ENCODE measurements at places on chromosomes 2 and 18. TPM values are rescaled to one million over a fixed set of nuclear protein-coding genes. Genes with fewer than 3 reads are reported as not detected.

Gene SIGLEC15
- 0.21 TPM for total RNA-seq

Gene DNER
- total RNA-seq: not detected

Gene ST6GAL2
- not detected for total RNA-seq

Gene VWC2L
- not detected for total RNA-seq

- no peak overlapping the region for H3K4me3 ChIP-seq
- DNase-seq: no peak
- no peaks in the 10 kb centered on the region for H3K27me3 ChIP-seq
- no peaks in the 10 kb centered on the region for H3K4me1 ChIP-seq
- H3K27ac ChIP-seq: no peak overlapping the region
These were observed 222.5 kb downstream of the SEPTIN10 start for GRCh38 chr2:109391243-109391642.

DNA sequence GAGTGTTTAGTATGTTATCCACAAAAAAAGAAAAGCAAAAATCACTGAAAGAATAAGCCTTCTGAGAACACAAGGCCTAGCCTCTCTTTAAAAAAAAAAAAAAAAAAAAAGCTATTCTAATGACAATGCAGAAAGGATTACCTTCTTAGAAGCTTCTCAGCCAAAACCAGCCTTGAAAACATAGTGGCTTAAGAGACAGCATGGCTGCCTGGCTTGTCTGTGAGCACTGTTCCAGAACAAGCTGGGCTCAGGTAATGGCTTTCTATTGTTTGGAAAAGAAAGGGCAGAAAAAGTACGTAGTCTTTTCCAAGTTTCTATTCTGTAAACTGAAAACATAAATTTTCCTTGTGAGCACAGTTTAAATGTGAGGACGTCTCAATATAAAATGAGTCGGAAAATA, 119.5 kb downstream of the MAP3K20 start:
- no peak overlapping the region for H3K4me3 ChIP-seq
- H3K36me3 ChIP-seq: no peaks in the 10 kb centered on the region
- H3K27ac ChIP-seq: no peak overlapping the region
- no peak for DNase-seq
- no peaks in the 10 kb centered on the region for H3K27me3 ChIP-seq

GRCh38 chr2:60109744-60110143, 443.7 kb downstream of the BCL11A start:
- no peak overlapping the region for H3K27ac ChIP-seq
- H3K36me3 ChIP-seq: no peaks in the 10 kb centered on the region
- DNase-seq: no peak
- no peak overlapping the region for H3K4me3 ChIP-seq
- H3K4me1 ChIP-seq: no peaks in the 10 kb centered on the region

DNA sequence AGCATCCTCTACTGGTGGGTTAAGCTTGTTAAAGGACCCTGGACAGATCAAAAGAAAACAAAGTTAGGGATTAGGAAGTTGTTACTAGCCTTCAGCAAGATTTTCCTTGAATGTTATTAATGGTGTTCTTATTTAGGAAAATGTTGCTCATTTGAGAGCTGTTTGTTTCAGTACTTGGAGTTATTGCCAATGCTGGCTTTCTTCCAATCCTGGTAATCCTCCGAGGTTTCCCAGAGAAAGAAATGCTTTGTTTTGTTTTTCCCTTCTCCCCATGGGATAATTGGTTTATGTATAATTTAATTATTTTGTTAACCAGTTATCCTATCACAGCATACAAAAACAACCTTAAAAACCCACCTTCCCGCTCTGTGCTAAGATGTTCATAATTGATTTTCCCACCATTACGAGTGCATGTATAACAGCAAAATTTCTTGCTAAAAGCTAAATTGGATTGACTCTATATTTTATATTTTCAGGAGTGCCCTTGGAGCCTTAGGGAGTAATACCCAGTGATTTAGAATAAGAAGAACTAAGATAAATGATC, 79.8 kb downstream of the MGAT5 start:
- no peak for DNase-seq
- no peaks in the 10 kb centered on the region for H3K27me3 ChIP-seq
- H3K4me3 ChIP-seq: no peak overlapping the region
- peaks cover 25% of the 10 kb centered on the region for H3K4me1 ChIP-seq

DNA sequence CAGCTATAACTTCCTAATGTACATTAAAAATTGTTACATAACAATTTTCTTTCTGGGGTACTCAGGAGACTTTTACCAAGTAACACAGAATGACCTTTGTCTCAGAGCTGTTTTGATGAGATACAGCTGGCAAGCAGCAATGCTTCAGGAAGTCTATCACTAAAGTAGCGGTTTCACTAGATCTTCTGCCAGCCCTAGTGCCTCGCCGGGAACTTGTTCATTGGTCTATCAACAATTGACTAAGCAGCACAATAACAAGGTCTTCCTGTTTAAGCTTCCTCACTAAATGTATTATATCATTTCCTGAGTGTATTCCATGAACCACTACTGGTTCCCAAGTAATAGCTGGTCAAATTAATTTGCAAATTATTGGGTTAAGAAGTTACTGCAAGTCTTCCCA, 69.2 kb downstream of the TRIP12 start:
- peak; percentile 42 for DNase-seq
- no peaks in the 10 kb centered on the region for H3K36me3 ChIP-seq
- no peaks in the 10 kb centered on the region for H3K27me3 ChIP-seq
- H3K4me1 ChIP-seq: peaks cover 6% of the 10 kb centered on the region
- no peak overlapping the region for H3K4me3 ChIP-seq

DNA sequence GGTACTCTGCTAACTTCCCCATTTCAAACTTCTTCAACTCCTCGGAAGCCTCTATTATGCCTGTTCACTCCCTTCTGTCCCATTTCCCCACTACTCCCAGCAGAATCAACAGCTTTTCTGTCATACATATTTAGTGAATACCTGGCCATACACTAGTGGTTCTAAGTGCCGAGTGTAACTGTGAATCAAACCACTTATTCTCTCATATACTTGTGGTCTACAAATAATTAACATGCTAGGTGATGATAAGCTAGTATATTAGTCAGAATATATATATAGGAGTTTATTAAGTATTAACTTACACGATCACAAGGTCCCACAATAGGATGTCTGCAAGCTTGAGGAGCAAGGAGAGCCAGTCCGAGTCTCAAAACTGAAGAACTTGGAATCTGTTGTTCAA, 150.7 kb downstream of the CCDC102B start:
- H3K27me3 ChIP-seq: no peaks in the 10 kb centered on the region
- no peaks in the 10 kb centered on the region for H3K36me3 ChIP-seq
- DNase-seq: no peak
- no peak overlapping the region for H3K4me3 ChIP-seq
- H3K27ac ChIP-seq: no peak overlapping the region
- H3K4me1 ChIP-seq: no peaks in the 10 kb centered on the region

DNA sequence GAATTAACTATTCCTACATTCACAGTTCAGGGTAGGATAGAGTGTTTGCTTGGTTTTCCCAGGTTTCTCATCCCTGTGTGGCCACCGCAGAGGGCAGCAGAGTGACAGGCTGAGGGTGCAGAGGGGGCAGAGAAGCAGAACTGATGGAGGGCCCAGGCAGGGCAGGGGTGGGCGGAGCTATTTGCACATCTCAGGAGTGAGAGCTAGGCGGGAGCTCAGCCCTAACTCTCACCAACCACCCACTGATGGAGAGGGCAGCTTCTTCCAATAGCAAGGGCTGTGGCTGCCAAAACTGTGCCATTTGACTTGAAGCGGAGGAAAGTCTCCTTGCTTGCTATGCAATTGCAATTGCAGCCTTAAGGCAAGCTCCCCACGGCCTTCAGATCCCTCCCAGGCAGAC, 12.0 kb upstream of the DARS1 start:
- H3K36me3 ChIP-seq: no peaks in the 10 kb centered on the region
- H3K27me3 ChIP-seq: no peaks in the 10 kb centered on the region
- no peak for DNase-seq
- no peak overlapping the region for H3K27ac ChIP-seq
- H3K4me1 ChIP-seq: peaks cover 11% of the 10 kb centered on the region

DNA sequence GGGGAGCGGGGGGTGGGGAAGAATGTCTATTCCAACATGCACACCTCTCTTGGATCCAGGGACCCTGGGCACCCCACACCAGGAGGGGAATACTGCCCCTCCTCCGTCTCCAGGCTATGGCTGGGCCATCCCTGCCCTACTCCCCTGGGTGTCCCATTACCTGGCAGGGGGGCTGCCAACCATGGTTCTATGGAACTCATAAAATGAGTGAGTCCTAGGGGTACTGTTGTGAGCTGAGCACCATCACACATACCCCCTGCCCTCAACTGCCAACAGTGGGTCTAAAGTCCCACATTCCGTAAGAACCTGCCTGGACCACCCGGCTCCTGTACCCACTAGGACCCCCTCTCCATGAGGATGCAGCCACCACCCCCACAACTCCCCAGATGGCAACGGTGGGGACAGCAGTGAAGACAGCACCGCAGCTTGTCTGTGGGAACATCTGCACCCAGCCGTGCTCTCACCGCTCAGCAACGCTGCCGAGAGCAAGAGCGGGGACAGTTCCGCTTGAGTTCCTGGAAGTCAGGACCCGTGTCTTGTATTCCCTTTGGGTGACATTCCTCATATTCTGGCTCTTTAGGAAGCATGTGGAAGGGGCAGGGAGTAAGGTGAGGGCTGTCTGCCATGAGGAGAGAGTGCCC, 41.5 kb downstream of the BIN1 start:
- H3K4me3 ChIP-seq: no peak overlapping the region
- 0 out of 2 replicates have a peak overlapping the region, but pooled peaks have one; percentile 55 for H3K27ac ChIP-seq
- H3K4me1 ChIP-seq: peaks cover 11% of the 10 kb centered on the region
- DNase-seq: no peak
- no peaks in the 10 kb centered on the region for H3K36me3 ChIP-seq

DNA sequence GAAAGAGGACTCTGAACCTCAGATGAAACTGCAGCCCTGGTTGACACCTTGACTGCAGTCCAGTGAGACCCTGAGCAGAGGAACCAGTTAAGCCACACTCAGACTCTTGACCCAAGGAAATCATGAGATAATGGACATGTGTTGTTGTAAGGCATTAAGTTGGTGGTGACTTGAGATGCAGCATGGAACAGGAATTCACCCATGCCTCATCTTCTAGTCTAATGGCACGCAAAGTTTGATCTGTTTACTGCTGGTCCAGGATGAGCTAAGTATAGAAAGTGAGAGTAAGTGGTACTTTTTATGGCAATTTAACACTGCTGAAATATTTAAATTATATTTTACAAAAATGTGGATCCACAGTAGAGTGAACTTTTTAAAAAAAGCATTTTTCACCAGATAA, 51.3 kb upstream of the LTBP1 start:
- no peaks in the 10 kb centered on the region for H3K36me3 ChIP-seq
- no peak overlapping the region for H3K4me3 ChIP-seq
- no peaks in the 10 kb centered on the region for H3K4me1 ChIP-seq
- peaks cover 5% of the 10 kb centered on the region for H3K27me3 ChIP-seq
